Left colon (tissue), 2 donors: ENCODE measurements at places on chromosomes 6 and 20.

DNA sequence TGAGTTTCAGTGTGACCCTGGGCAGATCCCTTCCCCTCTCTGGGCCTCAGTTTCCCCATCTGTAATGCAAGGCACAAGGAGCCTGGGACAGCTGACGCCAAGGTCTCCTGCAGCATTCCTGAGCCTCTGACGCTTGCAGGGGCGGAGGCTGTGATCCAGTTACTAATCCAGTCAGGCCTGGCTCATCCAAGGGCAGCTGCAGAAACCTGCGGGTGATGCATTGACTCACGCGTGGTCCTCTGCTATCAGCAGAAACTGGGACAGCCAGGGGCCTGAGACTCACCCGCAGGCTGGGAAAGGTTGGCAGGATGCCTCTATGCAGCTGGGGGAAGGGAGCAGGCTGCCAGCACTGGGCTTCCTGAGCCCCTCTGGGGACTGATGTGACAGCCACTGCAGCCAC, 65.0 kb upstream of the SIRPA start:
- DNase-seq: no peak

GRCh38 chr6:2951728-2952127, 19.6 kb downstream of the SERPINB6 start:
- no peak for DNase-seq

DNA sequence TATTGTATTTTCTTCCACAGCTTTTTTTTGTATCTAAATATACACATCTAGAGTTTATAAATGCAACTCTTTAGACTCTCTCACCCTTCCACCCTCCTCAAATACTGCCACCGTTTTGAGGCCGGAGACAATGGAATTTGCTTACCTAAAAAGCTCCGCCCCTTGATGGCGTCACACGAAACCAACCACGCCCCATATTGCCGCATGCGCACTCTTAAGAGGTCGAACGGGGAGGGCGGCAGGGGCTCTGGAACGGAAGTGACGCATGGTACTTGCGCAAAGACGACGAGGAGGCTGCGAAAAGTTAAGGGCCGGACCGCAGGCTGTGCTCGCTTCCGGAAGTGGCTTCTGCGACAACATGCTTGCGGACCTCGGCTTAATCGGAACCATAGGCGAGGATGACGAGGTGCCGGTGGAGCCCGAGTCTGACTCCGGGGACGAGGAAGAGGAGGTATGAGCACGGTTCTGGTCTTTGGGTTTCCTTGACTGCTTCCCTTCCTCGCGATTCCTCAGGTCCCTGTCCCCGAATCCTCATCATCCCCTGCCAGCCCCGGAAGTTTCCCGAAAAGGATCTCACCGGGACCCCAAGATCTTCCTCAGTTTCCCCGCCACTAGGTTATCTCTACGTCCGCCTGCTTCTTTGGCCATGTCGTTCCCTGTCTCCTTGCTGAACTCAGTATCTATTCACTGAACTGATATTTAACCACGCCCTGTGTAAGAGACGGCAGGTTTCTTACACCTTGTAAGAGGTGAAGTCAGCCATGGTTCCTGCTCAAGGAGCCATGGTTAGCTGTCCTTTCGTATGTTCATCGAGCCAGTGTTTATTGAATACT, at the start of gene DDX27:
DDX27 (plus strand) TSS at position 326 of the 833 bp plus-strand sequence; CDS start at position 359, 33 bp downstream.
- peak; percentile 98 for DNase-seq

DNA sequence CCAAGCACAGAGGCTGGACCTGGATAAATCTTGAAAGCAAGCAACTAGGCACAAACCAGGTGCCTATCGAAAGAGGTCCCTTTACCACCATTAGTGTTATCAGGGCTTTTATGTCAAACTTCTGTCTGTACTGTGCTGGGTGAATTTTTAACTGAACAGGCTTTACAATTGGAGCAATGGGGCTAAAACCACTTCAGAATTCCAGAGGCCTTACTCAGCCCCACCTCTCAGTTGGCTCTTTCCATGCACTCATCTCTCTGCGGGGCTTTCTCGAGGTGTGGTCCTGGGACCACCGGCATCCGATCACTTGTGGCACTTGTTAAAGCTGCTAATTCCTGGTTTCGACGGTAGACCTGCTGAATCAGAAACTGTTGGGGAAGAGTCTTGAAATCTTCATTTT, 232.5 kb downstream of the SOX4 start:
- DNase-seq: no peak

- DNase-seq: no peak
Measured at GRCh38 chr6:134495203-134495889, 177.4 kb upstream of the SGK1 start.

DNA sequence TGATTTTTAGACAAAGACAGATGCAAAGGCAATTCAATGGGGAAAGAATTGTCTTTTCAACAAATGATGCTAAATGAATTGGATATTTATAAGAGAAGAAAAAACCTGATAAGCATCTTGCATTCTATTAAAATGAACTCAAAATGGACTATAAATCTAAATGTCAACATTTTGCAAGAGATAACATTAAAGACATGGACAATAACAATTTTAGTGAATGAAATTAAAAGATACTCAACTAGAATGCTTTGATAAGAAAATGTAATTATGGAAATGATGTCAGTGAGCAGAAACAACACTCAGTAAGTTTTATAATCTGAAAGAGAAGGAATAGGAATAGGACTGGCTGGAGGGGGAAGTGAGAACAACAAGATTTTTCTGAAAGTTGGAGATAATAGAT, 421.7 kb downstream of the C6orf118 start:
- no peak for DNase-seq

DNA sequence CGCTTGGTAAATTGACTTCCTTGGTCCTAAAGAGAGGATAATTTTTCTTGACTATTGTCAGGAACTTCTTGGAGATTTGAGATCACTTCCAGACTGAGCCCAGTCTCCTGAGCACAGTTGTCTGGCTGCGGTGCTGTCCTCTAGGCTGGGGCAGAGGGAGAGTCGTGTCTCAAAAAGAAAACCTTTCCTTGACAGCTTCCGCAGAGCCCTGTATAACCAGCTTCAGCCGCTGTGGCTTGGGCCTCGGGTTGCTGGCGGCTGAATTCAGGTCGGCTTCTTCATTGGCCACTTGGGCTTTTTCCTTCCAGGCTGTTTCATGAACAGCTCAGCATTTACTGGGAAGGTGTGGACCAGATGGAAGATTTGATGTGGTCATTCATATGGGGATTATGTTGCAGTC, 75.9 kb downstream of the DHX35 start:
- DNase-seq: no peak

- DNase-seq: no peak
Measured at GRCh38 chr20:33022289-33022688, 9.2 kb upstream of the BPIFB6 start.

- DNase-seq: no peak
Measured at GRCh38 chr20:48455651-48456365, 372.0 kb downstream of the PREX1 start.

DNA sequence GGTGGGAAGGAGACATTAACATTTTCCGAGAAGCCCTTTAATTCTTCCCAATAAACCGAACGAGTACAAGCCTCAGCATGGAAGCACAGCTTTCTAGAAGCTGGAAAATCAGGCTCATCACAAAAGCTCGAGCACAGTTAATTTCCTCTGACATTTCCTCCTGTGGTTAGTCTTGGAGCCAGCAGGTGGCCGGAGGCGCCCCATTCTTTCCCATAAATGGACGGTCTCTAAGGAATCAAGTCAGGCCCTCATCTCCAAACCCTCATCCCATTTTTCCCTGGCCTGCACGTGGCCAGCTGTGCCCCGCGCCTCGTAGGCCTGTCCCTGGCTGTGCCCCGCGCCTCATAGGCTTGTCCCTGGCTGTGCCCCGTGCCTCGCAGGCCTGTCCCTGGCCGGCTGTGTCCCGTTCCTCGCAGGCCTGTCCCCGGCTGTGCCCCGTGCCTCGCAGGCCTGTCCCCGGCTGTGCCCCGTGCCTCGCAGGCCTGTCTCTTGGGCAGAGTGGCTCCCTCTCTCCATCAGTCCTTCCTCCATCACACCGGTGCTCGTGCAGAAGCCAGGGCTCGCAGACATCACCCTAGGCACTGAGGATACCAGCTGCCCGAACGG, 19.7 kb upstream of the NTSR1 start:
- no peak for DNase-seq

- peak; percentile 35 for DNase-seq
Measured at GRCh38 chr20:6583134-6583738, 184.2 kb upstream of the BMP2 start.

DNA sequence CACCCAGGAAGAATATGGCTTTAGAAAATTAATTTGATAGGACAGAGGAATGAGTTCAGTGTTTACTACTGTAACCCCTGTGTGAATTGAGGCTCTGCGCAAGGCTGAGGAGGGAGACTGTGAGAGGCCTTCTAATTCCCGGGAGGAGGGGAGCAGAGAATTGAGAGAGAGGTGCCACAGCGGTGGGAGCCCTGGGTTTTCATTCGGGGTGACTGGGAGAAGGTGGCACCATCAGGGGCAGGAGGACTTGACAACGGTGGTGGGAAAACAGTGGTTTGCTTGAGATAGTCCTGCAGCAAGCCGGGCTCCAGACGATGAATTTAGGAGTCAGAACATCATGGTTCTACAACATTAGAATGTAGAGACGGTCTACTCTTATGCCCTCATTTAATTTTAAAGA, 9.2 kb downstream of the DUSP22 start:
- DNase-seq: no peak

DNA sequence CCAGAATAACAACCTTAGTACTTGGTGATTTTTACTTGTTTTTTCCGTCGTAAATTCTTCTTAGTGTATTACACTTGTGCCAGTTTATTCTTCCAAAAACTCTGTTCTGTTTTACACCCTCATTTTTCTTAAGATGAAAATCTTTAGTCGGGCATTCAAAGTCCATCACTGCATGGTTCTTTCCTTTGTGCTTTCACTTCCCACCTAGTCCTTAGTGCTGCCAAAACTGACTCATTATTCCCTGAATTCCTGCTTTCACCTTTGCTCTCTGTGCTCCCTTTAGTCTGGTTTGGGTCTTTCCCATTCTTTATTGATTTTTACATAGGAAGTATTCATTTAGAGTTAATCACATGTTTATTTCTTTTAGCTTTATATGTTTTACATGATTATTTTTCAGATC, 3.3 kb downstream of the TRMT11 start:
- no peak for DNase-seq

DNA sequence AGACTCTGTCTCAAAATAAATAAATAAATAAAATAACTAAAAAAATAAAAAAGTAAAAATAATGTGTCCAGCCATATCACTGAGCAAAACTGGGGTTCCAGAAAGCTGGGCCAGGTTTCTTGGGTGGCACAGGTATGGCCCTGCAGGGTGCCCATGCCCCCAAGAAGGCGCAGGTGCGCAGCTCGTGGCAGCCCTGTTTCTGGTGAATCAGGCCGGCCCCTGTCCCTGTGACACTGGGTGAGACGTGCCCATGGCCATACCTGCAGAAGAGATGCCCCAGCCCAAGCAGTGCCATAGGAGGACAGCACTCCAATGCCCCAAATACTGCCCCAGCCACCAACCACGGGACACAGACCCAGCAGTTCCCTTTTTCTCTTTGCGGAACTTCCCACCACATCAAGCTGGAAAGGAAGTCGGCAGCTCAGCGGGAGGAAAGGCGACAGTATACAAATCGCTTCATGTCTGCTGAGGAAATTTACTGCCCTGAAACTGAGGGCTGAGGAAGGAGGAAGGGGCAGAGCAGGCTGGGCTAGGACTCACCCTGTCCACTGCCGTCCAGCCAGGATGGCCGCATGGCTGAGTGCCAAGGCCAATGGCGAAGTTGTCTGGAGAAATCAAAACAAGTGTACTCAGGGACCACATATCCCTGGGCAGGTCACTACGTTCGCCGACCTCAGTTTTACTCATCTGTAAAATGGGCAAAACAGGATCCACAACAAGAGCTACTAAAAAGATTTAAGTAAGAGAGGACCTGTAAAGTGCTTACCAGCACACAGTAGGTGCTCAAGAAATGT, 55.4 kb downstream of the PREX1 start:
- no peak for DNase-seq

DNA sequence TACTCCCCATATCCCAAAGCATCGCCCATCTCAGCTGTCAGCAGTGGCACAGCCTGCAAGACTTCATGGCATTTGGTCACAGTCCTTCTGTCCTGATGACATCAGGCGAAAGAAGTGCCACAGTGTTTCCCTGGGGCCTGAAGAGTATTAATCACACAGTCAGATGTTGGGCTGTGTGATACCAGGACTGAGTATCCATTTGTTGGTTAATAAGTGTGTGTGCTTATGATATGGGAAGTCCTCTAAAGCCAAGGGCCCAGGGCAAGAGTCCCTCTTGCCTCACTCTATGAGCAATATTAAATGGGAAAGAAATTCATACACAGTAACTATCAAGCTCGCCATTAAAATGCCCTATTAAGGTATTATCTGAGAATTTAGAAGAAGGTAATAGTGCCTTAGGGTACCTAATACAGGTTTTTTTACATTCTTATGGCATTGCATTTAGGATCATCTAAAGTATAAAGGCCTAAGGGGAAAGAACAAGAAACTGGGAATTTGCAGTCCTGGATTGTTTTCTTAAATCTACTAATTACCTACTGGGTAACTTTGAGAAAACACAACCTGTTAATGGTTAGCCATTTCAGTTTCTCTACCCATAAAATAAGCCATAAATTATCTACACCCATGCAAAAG, 204.1 kb upstream of the PREP start:
- DNase-seq: no peak

GRCh38 chr6:79544939-79545450, 7.8 kb upstream of the LCA5 start:
- peak; percentile 77 for DNase-seq

DNA sequence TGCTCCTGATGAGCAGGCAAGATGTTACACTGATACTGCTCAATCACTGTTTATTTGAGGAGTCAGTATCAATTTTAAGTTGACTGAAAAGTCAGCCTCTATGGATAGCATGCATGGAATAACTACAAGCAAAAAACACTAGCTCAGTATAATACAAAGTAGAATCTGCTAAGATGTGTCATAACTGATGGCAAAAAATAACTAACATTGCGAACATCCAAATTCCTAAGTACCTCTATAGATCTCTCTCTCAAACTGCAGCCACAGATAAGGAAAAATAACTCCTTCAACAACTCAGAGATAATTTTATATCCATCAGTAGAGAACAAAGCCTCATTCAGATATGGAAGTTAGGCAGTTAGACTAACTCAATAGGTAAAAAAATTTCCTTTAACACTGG, 16.3 kb downstream of the HDAC2 start:
- no peak for DNase-seq

DNA sequence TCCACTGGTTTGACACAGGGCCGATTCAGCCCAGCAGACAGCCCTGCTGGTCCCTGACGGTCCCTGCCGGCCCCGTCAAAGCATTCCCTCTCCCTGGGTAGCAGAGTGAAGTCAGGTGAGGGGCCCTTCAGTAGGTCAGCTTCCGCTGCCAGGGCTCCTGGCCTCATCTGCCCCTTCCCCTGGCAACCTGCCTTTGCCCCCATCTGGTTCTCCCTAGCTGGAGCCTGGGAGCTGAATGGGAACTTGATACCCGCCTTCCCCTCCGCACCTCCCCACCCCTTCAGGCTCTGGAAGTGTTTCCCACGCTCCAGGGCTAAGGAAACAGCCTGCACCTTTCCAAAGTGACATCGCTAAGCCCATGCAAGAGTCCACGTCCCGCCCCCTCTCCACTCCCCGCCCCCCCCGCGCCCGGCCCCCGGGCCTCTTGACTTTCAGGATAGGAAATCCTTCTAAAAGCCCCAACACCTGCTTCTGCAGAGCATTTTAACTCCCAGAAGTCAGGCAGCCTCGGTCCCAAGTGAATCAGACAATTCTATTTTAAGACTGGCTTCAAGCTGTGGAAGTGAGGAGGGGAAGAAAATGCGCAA, 53.3 kb downstream of the ISM1 start:
- no peak for DNase-seq
